ENCODE measurements at places on chromosomes 7 and 10.

- DNase-seq, result no peak
Measured at GRCh38 chr7:30787486-30787885, 16.3 kb downstream of the MINDY4 start.

DNA sequence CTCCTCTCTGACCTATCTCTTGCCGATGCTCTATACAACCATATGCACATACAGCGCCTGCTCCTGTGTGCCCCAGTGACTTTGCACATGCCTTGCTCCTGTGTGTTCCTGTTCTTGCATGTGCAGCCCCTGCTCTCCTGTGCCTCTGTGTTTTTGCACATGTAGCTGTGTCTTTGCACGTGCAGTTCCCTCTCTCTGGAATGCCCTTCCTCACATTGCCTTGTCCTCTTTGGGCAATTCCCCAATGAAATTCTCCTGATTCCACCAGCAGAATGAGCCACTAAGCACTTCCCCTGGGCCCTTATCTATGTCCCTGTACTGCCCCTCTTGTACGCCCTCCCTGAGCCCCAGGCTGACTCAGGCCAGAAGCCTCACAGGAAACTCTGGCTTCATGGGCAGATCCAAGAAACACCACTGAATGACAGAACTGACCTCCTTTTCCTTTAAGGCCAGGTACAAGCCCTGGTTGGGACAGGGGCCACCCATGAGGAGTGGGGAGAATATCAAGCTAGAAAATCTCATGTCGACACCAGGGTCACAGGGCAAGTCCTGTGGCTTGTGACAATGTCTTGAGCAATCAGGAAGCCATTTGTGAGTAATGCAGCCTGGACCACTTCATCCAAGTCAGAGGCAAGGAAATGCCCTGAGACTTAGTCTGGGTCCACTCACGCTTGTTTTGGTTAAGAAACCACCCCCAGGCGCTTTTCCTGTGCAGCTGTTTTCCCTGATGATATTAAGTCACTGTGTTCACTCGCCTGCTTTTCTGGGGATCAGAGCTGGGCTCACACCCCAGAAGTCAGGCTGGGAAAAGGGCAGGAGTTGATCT is 1.9 kb upstream of the ARHGAP22 start:
- DNase-seq, result no peak

GRCh38 chr10:71255808-71256660 is 43.7 kb downstream of the UNC5B start:
- no peak for DNase-seq

DNA sequence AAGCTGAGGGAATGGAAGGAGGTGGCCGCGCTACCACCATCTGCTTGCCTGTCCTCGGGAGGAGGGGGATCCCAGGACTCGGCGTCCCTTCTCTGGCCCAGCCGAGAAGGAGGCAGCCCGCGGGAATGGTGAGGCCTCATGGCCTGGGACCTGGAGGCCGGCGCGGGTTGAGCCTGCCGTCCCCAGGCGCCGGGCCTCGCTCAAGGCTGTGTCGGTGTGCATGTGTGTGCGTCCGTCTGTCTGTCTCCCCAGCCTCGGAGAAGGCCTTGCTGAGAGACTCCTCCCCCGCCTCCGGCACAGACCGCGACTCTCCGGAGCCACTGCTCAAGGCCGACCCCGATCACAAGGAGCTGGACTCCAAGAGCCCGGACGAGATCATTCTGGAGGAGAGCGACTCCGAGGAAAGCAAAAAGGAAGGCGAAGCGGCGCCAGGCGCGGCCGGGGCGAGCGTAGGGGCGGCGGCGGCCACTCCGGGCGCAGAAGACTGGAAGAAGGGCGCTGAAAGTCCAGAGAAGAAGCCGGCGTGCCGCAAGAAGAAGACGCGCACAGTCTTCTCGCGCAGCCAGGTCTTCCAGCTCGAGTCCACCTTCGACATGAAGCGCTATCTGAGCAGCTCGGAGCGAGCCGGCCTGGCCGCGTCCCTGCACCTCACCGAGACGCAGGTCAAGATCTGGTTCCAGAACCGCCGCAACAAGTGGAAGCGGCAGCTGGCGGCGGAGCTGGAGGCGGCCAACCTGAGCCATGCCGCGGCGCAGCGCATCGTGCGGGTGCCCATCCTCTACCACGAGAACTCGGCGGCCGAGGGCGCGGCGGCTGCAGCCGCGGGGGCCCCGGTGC is 1.3 kb downstream of the HMX3 start:
- DNase-seq, result no peak

DNA sequence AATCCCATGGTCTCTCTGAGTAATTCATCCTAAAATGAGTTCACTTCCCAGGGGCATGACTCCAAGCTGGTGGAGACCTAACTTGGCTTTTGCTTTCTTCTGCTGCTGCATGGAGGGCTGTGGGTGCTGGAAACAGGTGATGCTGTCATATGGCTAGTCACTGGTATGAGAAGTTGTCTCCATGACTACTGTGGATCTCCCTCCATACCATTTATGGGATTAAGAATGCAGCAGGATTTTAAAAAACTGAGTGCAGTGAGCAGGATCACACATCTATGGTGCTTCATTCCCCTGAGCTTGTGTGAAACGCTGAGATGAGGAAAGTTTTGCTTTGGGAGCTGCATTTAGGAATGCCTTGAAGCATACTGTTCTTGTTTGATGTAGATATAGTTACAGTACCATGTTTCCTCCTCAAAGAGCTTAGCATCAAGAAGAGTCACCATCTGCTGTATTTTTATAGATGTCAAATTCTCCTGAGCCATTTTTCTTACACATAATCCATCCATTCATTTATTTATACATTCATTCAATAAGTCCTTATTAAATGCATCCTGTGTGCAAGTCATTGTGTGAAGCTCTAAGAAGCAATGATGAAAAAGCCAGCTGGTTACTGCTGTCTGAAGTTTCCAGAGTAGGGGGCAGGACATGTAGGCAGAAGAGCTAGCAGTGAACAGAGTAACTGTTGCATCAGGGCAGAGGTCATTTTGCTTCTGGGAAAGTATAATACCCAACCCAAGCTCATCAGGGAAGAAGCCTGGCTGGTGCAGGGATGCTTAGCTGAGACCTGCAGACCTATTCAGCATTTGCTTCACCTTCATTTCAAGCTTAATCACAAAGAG is 534.8 kb downstream of the AUTS2 start:
- no peak for DNase-seq

GRCh38 chr10:15747632-15748031 is 27.9 kb upstream of the ITGA8 start:
- DNase-seq, result no peak

DNA sequence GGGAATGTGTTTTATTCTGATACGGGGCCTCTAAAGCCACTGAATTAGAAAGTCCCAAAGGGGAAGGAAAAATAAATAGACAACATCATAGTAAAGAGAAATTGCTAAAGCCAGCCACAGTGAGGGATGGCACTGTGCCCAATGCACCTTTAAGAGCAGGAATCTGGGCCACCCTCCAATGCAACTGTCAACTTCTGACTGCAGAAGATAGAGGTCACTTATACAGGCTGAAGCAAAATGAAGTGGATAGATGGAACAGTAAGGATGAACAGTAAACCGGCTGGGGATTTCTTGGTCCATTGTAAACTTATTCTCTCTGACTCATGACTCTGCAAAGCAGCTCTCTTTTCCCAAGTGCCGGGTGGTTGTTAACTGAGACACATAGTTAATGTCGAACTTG is 54.0 kb upstream of the KCNIP2 start:
- no peak for DNase-seq

DNA sequence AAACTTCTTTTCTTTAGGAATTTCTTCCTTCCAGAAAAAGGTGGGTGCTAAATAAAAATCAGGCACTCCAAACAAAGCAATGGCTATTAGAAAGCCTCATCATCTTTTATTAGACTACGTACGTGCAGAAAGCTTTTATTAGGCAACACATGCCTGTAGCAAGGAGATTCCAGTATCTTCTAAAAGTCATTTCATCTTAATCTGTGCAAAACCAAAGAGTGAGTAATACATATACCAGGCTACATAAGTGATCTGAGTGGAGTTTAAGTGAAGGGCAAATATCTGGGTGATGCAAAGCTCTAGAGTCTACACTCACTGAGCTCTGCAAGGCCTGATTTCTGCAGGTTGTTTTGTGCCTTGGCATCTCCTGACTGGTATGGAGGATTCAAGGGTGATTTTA is 231.7 kb downstream of the ELMO1 start:
- DNase-seq, result no peak

DNA sequence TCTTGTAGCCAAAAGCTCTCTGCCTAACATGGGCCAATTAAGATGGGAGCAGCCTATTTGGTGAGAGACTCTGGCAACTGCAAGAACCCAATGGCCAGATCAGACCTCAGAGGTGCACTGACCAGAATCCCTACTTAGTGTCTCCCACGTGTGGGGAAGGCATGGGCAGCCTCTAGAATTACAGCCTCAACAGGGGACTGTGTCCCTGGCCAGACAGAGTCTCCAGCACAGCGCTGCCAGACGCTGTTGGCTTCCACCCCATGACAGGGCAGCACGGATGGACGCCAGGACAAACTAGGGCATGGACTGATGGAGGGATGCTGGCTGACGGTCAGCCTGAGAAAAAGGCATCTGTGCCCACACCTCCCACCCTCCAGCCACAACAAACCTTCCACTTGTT is 729.3 kb upstream of the AUTS2 start:
- DNase-seq, result no peak

GRCh38 chr10:120949609-120950031 is 98.5 kb downstream of the WDR11 start:
- no peak for DNase-seq

- no peak for DNase-seq
Measured at GRCh38 chr10:30013757-30014156, 45.6 kb downstream of the JCAD start.
